ENCODE measurements at places on chromosomes 2 and 18. TPM values are rescaled to one million over a fixed set of nuclear protein-coding genes. Genes with fewer than 3 reads are reported as not detected.

- no peaks in the 10 kb centered on the region for H3K36me3 ChIP-seq
- H3K4me3 ChIP-seq, result no peak overlapping the region
- H3K27ac ChIP-seq, result no peak overlapping the region
- no peaks in the 10 kb centered on the region for H3K27me3 ChIP-seq
These were observed 20.7 kb downstream of the FOSL2 start for GRCh38 chr2:28413152-28413898.

- no peaks in the 10 kb centered on the region for H3K4me1 ChIP-seq
- no peak overlapping the region for H3K4me3 ChIP-seq
- H3K27ac ChIP-seq, result no peak overlapping the region
- DNase-seq, result no peak
These were observed 535.9 kb downstream of the XIRP2 start for GRCh38 chr2:167424221-167424620.

NT5C1B gene
- total RNA-seq, result not detected

GRCh38 chr2:85801871-85802270 lies 48.1 kb downstream of the ATOH8 start:
- no peak for DNase-seq
- peaks cover 7% of the 10 kb centered on the region for H3K27me3 ChIP-seq
- H3K4me3 ChIP-seq, result no peak overlapping the region
- no peak overlapping the region for H3K27ac ChIP-seq

DNA sequence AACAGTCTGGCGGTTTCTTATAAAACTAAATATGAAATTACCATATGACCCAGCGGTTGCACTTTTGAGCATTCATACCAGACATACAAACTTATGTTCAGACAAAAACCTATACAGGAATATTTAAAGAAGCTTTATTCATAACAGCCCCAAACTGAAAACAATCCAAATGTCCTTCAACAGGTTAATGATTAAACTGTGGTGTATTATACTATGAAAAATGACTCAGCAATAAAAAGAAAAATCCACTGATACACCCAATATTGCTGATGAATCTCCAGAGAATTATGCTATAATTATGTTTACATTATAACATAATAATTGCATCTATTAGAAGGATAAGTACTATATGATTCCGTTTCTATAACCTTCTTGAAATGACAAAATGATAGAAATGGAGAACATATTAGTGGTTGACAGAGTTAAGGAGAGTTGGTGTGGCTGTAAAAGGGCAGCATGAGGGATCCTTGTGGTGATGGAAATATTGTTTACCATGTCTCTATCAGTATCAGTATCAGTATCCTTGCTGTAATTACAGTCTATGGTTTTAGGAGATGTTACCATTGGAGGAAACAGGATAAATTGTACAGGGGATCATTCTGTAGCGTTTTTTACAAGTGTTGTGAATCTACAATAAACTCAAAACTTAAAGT lies 127.1 kb downstream of the DSC3 start:
- H3K27ac ChIP-seq, result no peak overlapping the region
- no peaks in the 10 kb centered on the region for H3K27me3 ChIP-seq

DNA sequence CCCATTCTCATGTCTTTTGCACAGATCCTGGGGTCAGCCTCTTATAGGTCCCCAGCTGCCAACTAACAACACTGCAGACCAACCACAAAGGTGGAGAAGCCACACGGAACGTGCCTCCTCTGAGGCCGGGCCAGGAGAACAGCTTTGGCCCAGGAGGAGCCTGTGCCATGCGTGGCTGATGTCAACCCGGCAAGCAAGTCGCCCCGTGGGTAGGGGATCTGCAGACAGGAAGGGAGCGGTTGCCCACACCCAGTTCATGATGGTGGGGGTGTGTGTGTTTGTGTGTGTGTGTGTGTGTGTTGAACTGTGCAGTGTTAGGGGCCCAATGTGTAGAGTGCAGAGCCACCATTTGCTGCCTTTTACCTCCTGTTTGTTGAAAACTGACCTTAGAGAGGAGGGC lies 2.4 kb upstream of the CLEC4F start:
- no peak overlapping the region for H3K27ac ChIP-seq
- no peak for DNase-seq
- no peaks in the 10 kb centered on the region for H3K4me1 ChIP-seq
- no peaks in the 10 kb centered on the region for H3K27me3 ChIP-seq

GRCh38 chr2:21972586-21972985 lies 848.8 kb downstream of the TDRD15 start:
- no peak overlapping the region for H3K4me3 ChIP-seq
- DNase-seq, result no peak
- H3K4me1 ChIP-seq, result no peaks in the 10 kb centered on the region
- no peak overlapping the region for H3K27ac ChIP-seq

GRCh38 chr2:232502911-232503808 lies 15.5 kb upstream of the ECEL1 start:
- no peaks in the 10 kb centered on the region for H3K27me3 ChIP-seq
- DNase-seq, result peak; percentile 69
- H3K36me3 ChIP-seq, result no peaks in the 10 kb centered on the region

DNA sequence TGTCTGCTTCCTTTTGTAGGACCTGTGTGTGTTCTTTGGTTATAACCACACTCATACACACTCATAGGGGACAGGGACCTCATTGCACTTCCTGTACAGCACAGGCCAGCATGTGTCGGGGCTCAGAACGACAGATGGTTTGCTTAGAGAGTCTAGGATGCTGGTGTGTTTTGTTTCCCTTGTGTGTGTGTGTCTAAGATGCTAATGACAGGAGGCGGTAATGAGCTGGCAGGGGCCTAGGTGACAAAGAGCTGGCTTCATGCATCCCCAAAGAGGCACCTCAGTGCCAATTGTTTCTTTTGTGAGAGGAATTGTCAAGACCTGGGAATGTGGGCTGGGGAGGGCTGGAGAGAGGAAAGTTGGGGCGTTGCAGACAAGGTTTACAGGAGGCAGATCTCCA lies 66.6 kb downstream of the CELF4 start:
- H3K4me1 ChIP-seq, result no peaks in the 10 kb centered on the region
- H3K4me3 ChIP-seq, result no peak overlapping the region
- no peak overlapping the region for H3K27ac ChIP-seq
- no peak for DNase-seq

GRCh38 chr2:96594691-96595152 lies 43.4 kb downstream of the KANSL3 start:
- no peak overlapping the region for H3K4me3 ChIP-seq
- H3K27me3 ChIP-seq, result no peaks in the 10 kb centered on the region
- peaks cover 57% of the 10 kb centered on the region for H3K36me3 ChIP-seq
- no peak overlapping the region for H3K27ac ChIP-seq
- no peak for DNase-seq

GRCh38 chr2:188762151-188762550 lies 212.0 kb upstream of the COL3A1 start:
- H3K36me3 ChIP-seq, result no peaks in the 10 kb centered on the region
- H3K27ac ChIP-seq, result no peak overlapping the region

OXER1 gene
- 3.3 TPM for total RNA-seq
